ENCODE measurements at places on chromosomes 16 and 17. TPM values are rescaled to one million over a fixed set of nuclear protein-coding genes. Genes with fewer than 3 reads are reported as not detected.

DNA sequence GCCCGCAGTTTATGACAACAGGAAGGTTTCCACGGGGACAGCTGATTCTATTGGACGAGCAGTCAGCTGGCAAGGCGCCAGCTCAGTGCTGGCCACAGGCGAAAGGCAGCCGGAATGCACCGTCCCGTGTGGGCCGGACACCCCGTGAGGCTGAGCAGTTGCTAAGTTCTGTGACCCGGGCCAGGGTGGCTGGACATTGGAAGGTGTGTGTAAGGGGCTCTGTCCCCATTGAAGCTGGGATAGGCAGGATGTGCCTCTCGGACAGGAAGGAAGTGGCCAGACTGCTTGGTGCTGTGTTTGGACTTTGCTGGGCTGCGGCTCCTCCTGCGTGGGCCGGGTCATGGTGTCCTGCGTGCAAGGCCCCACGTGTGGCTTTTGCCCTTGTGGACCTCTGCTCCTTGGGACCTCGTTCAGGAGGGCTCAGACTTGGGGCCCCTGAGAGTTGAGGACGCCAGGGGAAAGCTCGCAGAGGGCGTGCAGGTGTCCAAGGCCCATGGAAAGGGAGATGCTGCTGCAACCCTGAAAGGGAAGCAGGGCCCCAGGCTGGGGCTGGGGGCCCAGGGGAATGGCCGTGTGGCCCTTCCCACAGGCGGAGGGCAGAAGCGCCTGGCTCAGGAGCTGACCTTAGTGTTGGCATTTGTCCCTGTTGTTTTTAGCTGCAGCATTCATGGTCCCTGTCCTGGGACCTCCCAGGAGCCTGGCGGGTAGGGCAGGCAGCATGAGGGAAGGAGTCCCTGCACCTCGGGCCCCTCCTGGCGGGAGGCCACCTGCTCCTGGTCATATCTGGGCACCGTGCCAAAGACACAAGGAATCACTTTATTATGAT is 10.0 kb downstream of the BAIAP2 start:
- no peak overlapping the region for H3K4me3 ChIP-seq
- H3K36me3 ChIP-seq = no peaks in the 10 kb centered on the region
- peak; percentile 82 for DNase-seq
- H3K27ac ChIP-seq = no peak overlapping the region
- peaks cover 15% of the 10 kb centered on the region for H3K4me1 ChIP-seq
- H3K27me3 ChIP-seq = no peaks in the 10 kb centered on the region

SLFN12L gene
- total RNA-seq = 0.87 TPM

DNA sequence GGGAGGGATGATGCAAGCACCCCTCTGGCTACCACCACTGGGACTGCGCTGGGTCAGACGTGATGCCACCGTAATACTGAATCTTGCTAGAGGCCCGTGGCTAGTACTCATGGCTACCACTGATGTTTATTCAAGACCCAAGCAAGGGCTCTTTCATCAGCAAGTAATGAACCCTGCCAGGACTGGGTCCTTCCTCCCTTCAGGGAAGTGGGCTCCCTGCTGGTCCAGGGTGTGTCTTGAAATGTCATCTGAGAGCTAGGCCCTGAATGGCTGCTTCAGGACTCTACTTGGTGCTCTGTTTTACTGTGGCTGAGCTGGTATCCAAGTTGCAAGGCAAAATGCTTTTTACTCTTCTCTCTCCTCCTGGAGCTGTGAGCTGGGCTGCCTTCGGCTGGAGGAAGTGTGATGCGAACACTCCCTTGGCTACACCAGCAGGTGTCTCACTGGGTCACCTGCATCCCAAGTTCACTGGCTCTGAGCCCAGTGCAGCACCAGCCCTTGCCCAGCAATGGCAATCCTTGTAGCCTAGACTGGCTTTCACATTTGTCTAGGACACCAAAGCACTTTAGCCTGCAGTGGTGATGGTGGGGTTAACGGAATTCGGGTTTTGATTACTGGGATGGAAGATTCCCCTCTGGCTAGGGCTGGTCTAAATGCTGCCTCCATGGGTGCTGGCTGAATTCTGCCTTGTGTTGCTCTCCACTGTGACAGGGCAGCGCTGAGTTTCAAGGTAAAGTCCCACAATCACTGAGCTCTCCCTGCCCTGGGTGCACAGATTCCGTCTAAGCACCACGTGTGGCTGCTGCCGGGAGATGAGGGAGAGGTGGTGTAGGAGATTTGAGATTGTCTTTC is 98.6 kb downstream of the USP22 start:
- H3K27ac ChIP-seq = no peak overlapping the region
- H3K4me3 ChIP-seq = no peak overlapping the region
- no peak for DNase-seq
- no peaks in the 10 kb centered on the region for H3K27me3 ChIP-seq
- H3K36me3 ChIP-seq = no peaks in the 10 kb centered on the region

DNA sequence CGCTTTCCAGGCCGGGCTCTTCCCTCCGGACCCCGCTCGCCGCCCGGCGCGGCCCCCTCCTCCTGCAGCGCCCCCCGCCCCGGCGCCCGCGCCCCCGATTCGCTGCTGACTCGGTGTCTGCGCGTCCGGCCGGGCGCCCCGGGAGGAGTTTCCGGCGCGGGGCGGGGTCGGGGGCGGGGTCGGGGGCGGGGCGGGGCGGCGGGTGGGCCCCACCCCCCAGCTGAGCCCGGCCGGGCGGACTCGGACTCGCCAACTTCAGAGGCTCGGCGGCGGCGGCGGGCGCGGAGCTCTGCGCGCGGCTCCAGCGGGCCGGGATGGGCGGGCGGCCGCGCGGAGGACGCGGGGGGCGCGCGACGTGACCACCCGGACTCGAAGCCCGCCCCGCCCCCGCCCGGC is at the start of gene METRNL:
METRNL (plus strand) TSS at position 258 of the 396 bp plus-strand sequence. CDS start 207 bp downstream, outside the sequence.
- no peaks in the 10 kb centered on the region for H3K27me3 ChIP-seq
- peak within 1 kb of the TSS; percentile 72 for H3K27ac ChIP-seq
- peak; percentile 83 for DNase-seq
- peaks cover 12% of the 10 kb centered on the region for H3K4me1 ChIP-seq
- H3K36me3 ChIP-seq = no peaks in the 10 kb centered on the region

DNA sequence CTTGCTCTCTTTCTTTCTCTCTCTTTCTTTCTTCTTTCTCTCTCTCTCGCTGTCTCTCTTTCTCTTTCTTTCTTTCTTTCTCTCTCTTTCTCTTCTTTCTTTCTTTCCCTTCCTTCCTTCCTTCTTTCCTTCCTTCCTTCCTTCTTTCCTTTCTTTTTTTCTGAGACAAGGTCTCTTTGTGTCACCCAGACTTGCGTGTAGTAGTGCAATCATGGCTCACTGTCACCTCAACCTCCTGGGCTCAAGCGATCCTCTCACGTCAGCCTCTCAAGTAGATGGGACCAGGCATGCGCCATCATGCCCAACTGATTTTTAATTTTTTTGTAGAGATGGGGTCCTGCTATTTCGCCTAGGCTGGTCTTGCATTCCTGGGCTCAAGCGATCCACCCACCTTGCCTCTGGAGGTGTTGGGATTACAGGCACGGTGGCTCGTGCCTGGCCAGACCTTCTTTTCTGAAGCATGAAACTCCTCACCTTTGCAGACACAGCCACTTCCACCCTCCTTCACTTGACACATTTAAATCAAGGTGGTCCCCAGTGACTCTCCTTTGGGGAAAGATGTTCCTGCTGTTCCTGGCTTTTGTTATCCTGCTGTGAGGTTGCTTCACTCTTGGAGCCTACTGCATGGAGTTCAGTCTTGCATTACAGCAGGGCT is 26.8 kb upstream of the NKD1 start:
- no peaks in the 10 kb centered on the region for H3K36me3 ChIP-seq
- no peak for DNase-seq
- H3K27ac ChIP-seq = no peak overlapping the region
- no peaks in the 10 kb centered on the region for H3K4me1 ChIP-seq
- H3K4me3 ChIP-seq = no peak overlapping the region
- no peaks in the 10 kb centered on the region for H3K27me3 ChIP-seq

- no peaks in the 10 kb centered on the region for H3K36me3 ChIP-seq
- no peak overlapping the region for H3K27ac ChIP-seq
- H3K4me1 ChIP-seq = no peaks in the 10 kb centered on the region
- H3K4me3 ChIP-seq = no peak overlapping the region
- no peaks in the 10 kb centered on the region for H3K27me3 ChIP-seq
Measured at GRCh38 chr17:34639706-34640425, 60.5 kb downstream of the TMEM132E start.

ADORA2B gene
- total RNA-seq = 1.0 TPM

MRC2 gene
- 134 TPM for total RNA-seq

HBA1 gene
- total RNA-seq = 81.4 TPM

GRCh38 chr16:75402821-75403475 is 30.4 kb downstream of the CFDP1 start:
- DNase-seq = no peak
- H3K4me1 ChIP-seq = no peaks in the 10 kb centered on the region
- no peaks in the 10 kb centered on the region for H3K36me3 ChIP-seq
- no peaks in the 10 kb centered on the region for H3K27me3 ChIP-seq

DNA sequence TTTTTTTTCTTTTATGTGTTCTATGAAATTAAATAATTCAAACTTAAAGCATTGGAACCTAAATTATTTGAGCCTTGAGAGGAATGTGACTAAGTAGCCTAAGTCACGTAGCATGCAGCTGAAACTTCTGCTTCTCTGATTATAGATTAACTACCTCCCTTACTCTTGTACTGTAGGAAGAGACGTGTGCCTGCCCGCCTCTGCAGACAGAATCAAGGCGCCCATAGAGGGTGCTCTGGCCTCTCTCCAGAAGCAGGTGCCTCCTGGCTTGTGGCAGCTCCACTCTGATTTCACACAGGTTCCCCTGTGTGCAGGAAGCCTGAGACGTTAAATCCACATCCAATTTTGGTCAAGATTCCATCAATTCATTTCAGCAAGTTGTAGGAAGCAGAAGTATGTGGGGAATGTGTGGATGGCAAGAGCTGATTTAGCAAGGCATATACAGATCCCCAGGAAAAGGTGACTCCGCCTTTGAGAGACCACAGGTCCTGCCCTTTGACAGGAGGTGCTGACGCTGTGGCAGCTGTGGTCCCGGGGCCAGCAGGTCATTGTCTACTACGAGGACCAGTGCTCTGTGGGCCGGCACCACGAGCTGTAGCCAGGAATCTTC is 1418.8 kb downstream of the CDH11 start:
- H3K36me3 ChIP-seq = no peaks in the 10 kb centered on the region
- no peaks in the 10 kb centered on the region for H3K4me1 ChIP-seq

- no peak overlapping the region for H3K27ac ChIP-seq
- no peaks in the 10 kb centered on the region for H3K27me3 ChIP-seq
- no peaks in the 10 kb centered on the region for H3K36me3 ChIP-seq
- H3K4me1 ChIP-seq = no peaks in the 10 kb centered on the region
- no peak for DNase-seq
Measured at GRCh38 chr17:57544834-57545463, 200.2 kb downstream of the CCDC182 start.

GRCh38 chr16:30996985-30997724 is 12.1 kb downstream of the HSD3B7 start:
- peak; percentile 81 for DNase-seq
- H3K36me3 ChIP-seq = no peaks in the 10 kb centered on the region
- H3K4me1 ChIP-seq = peaks cover 19% of the 10 kb centered on the region
- H3K27ac ChIP-seq = peak overlapping the region; percentile 33
- H3K27me3 ChIP-seq = no peaks in the 10 kb centered on the region
